ENCODE measurements at places on chromosomes 13 and 19.

- DNase-seq: no peak
Observed at GRCh38 chr13:66680031-66680430, 550.1 kb downstream of the PCDH9 start.

DNA sequence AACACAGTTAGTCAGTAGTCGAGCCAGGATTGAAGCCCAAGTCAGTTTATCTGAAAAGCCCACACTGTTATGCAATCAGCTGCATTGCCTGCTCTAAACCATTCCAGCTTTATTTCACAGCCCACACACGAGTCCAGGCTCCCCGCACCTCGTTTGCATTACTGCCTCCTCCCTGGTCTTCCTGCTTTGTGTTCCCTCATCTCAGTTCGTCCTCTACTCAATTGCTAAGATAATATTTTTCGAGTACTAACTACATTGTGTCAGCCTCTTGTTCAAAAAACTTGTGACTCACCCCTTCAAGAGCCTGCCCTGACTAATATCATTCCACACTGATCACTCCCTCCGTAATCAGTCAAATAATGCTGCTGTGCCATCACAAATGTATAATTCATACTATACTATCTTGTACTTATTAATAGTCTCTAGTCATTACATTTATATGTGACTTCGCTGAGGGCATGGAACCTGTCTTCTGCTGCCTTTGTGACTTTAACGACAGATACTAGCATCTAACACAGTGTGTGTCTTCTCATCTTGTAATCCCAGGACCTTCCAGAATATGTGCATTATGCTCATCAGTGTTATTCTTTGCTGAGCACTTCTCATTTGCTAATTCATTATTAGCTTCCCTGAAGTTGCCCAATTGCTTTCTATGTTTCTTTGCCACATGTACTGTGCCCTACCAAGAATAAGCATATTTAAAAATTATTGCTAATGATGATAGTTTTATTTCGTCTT is 26.2 kb upstream of the WDFY2 start:
- DNase-seq: no peak

DNA sequence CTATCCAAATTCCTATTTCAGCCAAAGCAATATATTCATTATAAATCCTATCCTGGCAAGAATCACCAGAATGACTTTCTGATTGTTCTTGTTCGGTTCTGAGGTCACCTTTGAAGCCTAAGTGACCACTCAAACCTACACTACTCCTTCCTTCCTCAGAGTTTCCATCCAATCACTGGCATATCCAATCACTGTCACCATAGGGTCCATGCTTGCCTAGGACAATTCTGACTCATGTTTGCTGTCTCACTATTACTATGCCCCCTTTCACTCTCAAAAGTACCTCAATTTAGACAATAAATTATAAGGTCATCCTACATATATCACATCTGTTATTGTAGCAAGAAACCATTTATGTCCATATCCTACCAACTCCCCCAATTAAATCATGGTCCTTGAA is 58.9 kb downstream of the UBL3 start:
- no peak for DNase-seq

- DNase-seq: no peak
Observed at GRCh38 chr19:19329126-19329525, 8.5 kb downstream of the MAU2 start.

DNA sequence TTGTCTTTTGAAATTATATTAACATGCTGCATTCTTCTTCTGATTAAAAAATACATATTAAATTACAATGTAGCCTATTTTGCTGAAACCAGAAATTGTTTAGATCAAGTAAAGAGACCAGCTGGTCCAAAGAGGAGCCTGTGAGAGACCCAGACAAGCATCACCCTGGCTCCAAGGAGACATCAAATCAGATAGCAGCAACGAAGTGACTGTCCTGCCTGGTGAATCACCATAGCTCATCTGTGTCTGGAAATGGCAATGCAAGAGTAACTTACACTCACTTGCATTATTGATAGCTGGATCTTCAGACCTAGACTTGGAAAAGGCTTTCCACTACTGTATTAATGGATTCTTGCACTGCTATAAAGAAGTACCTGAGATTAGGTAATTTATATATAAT is 169.1 kb downstream of the KCTD12 start:
- DNase-seq: no peak

GRCh38 chr19:36120092-36120983 is 5.1 kb downstream of the TBCB start:
- DNase-seq: no peak

DNA sequence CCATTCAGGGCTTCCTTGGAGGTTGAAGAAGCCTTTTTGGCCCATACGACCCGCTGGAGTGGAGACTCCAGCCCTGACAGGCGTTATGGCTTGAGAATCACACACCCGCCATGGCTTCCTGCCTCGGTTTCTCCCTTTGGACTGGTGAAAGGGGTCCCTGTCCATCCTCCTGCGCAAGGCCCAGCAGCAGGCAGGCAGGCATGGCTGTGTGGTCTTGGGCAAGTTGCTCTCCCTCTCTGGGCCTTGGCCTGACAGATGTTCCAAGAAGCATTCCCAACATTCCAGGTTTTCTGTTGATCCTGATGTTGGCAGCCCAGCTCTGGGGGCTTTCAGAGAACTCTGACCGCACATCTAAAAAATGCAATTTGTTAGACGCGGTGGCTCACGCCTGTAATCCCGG is 8.1 kb downstream of the PTPRS start:
- DNase-seq: no peak

DNA sequence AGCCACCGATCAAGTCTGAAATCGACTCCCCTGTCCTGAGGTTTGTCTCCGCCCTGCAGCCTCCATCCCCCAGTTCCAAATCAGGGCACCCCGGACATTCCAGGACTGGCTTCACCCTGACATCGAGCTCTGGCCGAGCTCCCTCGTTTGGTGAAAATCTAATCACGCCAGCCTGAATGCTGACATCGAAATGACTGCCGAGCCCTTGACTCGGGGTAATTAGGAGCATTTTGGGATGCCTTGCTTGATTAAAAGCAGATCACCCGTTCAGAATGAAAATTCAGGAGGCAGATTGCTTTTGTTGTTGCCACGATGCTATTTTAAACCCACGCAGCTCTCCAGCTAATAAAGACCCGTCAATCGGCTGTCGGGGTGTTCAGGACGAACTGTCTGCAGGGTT is 34.3 kb downstream of the ZNRF4 start:
- no peak for DNase-seq

DNA sequence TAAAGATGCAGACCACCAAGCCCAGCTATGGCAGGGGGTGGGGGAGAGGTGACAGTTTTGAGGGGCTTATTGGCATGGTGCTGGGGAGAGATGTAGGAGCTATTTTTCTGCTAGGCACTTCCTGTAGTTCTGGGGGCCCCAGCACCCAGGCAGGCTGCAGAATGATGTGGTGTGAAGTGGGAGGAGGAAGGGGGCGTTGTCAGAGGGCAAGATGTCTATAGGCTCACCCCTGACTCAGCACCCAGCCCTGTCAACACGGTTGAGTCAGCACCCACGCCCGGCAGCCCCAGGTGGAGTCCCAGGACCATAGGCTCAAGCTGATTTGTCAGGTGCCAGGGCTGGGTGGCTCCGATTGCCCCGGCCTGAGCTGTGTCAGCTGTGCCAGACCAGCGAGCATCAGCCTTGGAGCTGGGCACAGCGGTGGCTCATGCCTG is 5.8 kb downstream of the KLF2 start:
- peak; percentile 75 for DNase-seq

DNA sequence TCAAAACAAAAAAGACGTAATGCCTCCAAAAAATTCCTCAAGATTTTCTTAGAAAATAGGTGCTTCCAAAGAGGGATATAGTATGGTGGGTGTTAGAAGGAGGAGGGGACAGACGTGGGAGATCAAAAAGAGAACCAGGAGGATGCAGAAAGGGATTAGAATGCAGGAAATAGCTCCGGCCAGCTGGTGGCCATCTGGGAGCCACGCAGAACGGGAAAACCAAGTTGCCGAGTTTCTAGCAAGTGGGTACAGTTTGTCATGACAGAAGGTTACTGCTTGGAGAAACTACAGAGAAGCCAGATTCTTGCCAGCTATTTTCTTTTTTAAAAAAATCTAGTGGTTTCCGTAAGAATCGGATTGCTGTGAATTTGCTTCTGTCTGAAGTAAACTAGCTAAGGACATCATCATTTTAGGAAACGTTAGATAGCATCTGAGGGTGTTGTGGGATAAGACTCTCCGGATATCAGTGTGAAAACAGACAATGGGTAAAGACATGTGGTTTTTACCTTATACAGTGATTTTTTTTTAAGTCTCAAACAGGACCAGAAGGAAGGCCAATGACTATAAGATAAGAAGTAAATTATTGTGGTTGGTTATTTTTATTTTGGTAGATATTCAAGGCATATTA is 104.9 kb downstream of the HSPH1 start:
- DNase-seq: no peak

DNA sequence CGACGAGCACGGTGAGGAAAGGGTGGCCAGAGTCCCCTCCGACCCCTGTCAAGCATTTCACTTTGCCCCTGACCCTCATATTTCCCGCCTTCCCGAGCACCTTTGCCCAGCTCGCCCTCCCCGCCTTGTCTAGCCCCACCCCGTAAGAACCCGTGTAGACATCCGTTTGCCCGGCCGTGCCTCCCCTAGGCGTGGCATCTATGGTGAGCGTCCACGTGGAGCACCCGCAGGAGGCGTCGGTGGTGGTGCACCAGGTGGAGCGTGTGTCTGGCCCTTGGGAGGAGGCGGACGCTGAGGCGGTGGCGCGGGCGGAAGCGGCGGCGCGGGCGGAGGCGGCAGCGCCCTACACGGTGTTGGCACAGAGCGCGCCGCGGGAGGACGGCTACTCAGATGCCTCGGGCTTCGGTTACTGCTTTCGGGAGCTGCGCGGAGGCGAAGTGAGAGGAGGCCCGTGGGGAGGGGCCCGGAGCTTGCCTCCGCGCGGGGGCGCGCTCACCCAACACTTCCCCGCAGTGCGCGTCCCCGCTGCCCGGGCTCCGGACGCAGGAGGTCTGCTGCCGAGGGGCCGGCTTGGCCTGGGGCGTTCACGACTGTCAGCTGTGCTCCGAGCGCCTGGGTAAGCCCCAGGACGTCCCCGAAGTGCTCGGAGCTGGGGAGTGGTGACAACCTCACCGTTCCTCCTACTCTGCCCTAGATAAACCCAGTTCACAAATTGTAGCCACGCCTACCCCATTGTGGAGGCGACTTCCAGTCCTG is 4.2 kb downstream of the LTBP4 start:
- DNase-seq: peak; percentile 70

- DNase-seq: no peak
Observed at GRCh38 chr19:277581-278165, 13.5 kb downstream of the PLPP2 start.

GRCh38 chr13:99809926-99810325 is 161.6 kb downstream of the ZIC5 start:
- no peak for DNase-seq

DNA sequence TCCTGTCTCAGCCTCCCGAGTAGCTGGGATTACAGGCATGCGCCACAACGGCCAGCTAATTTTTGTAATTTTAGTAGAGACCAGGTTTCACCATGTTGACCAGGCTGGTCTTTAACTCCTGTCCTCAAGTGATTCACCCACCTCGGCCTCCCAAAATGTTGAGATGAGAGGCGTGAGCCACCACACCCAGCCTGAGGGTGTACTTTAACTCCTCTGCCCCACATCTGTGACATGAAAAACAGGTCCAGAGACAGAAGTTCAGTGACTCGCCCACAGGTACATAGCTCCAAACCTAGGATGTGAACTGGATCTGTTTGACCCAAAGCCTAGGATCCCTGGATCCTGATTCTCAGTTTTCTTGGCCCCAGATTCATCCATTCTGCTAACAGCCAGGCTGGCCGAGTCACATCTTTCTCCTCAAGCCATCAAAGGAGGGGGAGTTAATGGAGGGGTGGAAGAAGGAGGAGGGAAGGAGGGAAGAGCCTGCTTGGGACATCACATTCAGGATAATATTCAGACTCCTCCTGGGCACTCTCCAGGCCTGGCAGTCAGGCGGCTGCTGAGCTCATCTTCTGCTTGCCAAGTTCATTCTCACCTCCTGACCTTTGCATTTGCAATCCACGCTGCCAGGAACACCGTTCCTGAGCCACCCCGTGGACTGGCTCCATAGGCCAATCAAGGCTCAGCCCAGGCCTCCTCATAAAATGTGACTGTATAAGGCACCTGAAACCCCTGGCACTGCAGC is 3.1 kb downstream of the SPC24 start:
- no peak for DNase-seq

- DNase-seq: no peak
Observed at GRCh38 chr13:73902296-73902695, 231.9 kb downstream of the KLF12 start.

- no peak for DNase-seq
Observed at GRCh38 chr19:46578450-46578849, 22.7 kb upstream of the CALM3 start.

DNA sequence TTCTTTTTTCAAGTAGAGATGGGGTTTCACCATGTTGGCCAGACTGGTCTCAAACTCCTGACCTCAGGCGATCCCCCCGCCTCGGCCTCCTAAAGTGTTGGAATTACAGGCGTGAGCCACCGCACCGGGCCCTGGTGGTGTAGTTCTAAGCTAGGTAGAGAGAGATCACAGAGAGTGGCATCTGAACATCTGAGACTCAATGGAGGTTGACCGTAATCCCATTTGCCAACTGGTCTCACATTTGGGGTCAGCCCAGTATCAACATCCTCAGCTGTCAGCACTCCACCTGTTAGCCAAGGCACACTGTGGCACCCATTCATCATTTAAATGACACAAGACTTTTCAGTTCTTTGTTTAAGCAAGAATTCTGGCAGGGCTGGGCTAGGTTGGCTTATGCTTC is 8.1 kb downstream of the SELENOW start:
- no peak for DNase-seq

DNA sequence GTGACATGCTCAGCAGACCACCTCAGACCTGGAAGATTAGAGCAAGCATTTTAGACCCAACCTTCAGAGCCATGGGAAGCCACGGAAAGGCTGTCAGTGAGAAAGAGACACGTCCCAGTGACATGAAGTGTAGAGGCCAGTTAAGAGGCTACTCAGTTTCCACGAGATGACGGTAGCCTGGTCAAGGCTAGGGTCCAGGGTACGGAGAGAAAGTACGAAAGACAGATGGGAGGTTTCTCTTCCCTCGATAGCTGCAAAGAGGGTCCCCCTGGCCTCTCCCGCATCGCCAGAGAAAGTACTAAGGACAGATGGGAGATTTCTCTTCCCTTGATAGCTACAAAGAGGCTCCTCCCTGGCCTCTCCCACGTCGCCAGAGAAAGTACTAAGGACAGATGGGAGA is 8.6 kb downstream of the ZSCAN5A start:
- DNase-seq: no peak

- no peak for DNase-seq
Observed at GRCh38 chr19:44823373-44823698, 14.4 kb downstream of the BCAM start.

GRCh38 chr13:72763411-72763810 is 18.3 kb downstream of the DIS3 start:
- no peak for DNase-seq

GRCh38 chr19:39919976-39920375 is 14.5 kb downstream of the FCGBP start:
- DNase-seq: no peak

- DNase-seq: no peak
Observed at GRCh38 chr19:49873129-49873521, 4.0 kb downstream of the AKT1S1 start.

DNA sequence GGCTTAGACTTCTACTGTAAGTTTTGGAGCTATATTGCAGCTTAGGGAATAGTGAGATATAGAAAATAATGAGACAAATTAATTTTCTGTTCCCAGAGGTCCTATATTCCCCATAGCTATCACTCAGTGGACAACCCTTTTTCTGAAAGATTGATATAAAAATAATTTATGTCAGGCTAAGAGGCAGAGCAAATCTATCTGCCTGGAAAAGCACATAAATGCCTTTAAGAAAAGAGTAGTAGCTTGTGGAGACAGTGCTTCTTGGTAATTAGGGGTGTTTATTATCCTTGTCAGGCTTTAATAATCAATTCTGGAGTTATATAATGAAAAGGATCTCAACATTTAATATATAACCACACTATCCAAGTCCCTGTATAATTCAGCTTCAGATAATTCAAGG is 1162.8 kb upstream of the PCDH20 start:
- DNase-seq: no peak
